ENCODE measurements at places on chromosomes 2 and 18.

DNA sequence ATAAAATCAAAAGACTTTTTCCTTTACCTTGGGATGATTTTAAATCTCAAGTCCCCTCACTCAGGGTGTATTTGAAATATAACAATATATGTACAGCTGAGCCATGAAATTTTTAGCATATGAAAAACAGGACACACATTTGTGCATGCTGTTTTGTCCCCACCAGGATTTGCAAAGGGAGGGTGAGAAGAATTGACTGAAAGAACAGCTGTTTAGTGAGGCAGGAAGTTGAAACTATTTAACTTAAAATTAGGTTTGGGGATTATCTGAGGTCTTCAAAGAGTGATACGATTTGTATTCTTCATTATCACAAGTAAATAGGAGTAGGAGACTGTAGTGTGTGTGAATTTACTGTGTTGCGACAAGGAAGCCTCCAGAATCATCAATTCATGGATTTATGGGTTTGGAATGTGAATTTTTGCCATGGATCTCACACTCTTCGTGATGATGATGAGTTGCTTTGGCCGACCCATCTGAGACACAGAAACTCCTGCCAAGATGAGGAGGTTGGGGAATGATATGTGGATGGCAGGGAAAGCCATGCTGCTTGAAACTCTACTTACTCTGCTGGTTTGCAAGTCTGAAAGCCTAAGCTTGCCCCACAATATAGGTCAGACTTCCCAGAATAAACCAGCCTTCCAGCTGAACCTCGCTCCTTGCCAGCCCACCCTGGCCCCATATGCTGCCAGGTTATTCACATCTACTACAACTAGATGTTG, 31.0 kb upstream of the SPATS2L start:
- no peak for DNase-seq

DNA sequence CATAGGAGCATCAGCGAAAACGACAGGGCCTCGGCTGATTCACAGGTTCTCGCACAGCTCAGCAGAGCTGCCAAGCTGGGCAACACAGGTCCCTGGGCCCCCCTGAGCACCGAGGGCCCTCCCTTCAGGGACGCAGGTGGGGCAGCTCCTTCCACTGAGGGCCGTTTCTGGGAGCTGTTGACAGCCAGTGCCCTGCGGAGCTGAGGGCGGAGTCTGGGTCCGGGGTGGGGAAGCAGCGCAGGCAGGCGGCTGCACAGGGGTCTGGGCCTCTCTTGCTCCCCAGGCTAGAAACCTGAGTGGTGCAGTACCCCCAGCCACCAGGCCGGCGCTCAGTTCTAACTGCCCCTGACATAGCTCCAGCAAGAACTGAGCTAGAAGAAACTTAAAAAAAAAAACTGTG, 65.7 kb downstream of the PXDN start:
- DNase-seq: no peak

DNA sequence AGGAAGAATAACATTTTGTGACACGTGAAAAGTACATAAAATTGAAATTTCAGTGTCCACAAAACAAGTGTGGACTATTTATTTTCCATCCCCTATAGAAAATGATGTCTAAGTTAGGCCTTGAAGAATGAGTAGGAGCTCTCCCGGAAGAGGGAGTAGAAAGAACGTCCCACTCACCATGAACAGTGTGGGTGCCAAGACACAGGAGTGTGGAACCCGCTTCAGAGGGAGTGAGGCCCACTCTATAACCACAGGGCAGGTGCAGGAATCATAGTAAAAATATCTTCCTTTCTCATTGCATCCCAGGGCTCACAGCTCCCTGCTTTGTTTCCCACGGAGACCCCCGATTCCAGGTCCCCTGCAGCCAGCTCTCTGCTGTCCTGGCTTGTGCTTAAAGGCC, 5.2 kb downstream of the KCNF1 start:
- DNase-seq: no peak

GRCh38 chr2:217920879-217921603, 81.8 kb downstream of the TNS1 start:
- no peak for DNase-seq

- no peak for DNase-seq
Observed at GRCh38 chr2:240220371-240220770, 79.9 kb upstream of the OTOS start.

DNA sequence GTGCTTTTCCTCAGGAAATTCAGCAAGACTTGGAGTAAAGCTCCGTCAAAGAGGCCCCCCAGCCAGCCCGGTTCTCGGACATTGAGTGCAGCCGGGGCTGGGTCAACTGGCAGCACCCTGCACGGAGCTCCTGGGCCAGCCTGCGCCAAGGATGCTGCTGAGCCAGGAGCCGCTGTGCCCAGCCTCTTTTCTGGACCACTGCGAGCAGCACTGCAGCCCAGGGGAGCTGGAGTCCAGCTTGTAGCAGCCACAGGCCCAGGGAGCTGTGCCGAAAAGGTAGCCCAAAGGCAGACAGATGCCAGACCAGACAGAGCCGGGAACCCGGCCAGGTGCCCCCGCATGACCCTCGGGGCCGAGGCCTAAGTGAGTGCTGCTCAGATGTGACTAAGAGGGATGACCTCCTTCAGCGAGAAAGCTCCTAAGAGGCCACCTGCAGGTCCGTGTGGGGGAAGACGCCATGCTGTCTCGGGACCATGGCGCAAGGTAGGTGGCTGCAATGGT, 7.3 kb downstream of the CLHC1 start:
- no peak for DNase-seq

DNA sequence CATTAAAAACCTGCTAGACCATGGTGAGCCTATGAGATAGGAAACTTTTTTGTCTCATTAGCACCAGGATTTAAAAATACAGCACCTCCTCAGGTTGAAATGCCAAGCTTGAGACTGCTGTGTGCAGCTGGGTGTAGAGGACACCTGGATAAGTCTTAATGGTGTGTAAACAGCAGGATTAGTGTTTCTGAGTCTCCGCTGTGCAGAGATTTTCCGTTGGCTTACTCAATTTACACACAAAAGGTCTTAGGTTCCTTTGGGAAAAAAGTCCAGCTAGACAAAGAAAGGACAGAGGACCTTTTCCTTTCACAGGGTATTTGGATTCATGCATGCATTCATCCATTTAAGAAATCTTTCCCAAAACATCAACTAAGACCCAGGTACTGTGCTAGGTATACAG, 168.1 kb downstream of the NRXN1 start:
- DNase-seq: no peak

DNA sequence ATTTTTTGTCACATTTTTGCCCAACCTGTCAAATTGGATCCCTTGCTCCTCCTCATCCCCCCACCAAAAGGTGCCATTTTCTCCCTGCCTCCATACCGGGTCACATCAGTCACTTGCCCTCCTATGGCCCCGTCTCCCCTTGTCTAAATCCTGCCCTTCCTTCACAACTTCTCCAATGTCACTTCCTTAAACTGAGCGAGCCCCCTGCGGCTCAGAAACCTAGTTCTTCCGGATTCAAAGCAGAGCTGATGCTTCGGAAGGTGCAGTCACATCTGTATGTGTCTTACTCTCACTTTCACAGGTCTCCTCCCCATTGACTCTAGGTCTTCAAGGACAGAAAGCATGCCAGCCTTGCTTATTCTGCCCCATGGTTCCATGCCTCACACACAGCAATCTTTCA, 22.1 kb downstream of the TNP1 start:
- DNase-seq: no peak

GRCh38 chr2:27227501-27227900, 10.3 kb downstream of the CAD start:
- DNase-seq: no peak

DNA sequence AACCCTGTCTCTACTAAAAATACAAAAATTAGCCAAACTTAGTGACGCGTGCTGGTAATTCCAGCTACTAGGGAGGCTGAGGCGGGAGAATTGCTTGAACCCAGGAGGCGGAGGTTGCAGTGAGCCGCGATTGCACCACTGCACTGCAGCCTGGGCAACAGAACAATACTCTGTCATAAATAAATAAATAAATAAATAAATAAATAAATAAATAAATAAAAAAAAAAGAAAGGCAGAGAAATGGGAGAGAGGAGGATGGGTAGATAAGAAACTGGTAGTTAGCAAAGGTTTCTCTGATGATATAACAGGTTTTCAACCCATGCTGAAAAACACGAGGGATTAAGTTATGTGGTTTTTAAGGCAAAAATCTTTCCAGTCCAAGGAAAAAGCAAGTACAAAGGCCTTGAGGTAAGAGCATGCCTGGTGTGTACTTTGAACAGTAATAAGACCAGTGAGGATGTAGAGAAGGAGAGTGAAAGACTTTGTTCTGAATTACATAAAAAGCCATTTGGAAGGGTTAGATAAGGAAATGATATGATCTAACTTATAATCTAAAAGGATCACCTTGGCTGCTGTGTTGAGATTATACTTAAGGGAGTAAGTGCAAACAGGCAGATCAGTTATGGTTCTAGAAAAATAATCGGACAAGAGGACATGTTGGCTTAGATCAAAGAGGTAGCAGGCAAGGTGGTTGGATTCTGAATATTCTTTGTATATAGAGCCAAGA, 159.3 kb downstream of the PTH2R start:
- DNase-seq: no peak

GRCh38 chr18:33580546-33580945, 2.5 kb downstream of the ASXL3 start:
- DNase-seq: no peak

- DNase-seq: no peak
Observed at GRCh38 chr2:102040229-102040628, 48.5 kb downstream of the IL1R2 start.

DNA sequence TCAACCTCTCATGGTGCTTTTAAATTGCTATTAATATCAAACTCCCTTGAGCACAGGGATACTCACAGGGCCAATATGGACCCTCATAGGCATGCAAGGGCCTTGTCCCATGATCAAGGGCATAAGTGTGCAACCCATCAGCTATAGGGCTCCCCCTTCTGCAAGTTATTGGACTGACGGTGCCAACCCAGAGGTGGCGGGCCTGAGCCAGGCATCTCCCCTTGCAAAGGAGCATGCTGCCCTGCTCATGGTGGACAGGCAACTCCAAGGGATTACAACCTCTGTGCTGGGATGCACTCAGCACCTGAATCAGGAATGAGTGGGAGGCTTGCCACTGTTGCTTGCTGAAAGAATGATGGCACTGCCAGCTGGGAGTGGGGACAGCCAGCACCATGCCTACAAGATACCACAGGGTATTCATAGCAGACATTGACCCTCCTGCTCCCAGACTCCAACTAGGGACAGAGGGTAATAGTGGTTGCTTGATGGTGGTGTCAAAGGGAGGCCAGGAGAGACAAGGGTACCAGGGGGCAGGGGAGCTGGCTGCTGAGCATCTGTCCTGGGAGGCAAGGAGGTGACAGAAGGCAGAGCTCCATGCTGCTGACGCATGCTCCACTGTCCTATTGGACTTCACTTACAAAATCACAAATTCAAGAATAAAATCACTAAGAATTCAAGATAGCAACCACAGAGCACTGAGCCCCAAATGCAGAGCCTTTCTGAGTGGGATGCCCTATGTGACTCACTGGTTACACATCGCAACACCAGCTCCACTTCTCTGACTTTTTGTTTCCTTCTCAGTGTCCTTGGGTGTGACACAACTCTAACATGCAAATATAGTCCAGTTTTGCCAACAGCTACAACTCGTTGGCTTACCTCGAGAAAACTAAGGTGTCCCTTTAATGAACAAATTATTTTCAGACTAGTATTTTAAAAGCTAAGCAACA, 157.1 kb upstream of the CCDC150 start:
- DNase-seq: no peak

GRCh38 chr2:43114210-43114609, 112.2 kb downstream of the ZFP36L2 start:
- DNase-seq: no peak

GRCh38 chr2:54559593-54560145, 103.5 kb downstream of the SPTBN1 start:
- no peak for DNase-seq

GRCh38 chr2:233832414-233832813, 21.9 kb downstream of the HJURP start:
- no peak for DNase-seq

GRCh38 chr2:24814516-24814915, 21.3 kb downstream of the CENPO start:
- DNase-seq: no peak

DNA sequence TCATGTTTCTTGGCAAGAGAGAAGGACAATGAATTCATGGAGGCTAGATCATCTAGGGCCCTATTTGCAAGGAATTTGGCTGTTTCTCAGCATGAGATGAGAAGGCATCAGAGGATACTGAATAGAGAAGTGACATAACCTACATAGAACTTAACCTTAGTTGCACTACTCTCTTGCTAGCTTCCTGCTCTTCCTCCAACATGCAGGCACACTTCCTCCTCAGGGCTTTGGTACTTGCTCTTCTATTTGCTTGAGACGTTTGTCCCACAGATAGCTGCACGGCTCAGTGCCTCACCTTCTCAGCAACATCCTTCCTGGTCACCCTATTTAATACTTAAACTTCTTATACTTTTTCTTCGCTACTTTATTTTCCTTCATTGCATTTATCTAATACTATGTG, 20.0 kb upstream of the LANCL1 start:
- no peak for DNase-seq

DNA sequence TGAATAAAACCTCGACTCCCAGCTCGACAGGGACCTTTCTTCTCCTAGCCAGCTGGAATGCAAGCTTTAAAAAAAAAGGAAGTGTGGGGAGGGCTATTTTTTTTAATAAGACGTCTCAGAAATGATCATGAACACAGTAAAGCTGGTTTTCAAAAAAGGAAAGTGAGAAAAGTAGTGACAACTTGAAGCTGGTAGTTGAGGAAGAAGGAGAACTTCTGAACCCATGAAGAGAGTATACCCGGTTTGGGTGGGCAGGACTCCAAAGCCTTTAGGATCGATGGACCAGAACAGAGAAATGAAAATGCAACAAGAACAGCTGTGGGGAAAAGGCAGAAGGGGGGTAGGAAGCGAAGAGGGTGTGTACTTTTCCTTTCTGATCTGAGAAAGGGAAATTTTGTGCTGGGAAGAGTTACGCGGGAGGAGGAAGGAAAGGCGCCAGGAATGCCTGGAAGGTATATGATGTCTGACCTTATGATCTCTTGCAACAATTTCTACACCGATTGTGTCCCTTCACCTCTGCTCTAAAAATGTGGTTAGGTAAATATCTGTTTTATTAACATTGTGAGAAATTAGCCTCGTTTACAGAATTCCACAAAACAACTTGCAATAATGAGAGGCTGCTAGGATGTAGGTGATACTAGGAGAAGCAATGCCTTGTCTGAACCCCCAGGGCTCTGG, 22.6 kb upstream of the CYP1B1 start:
- DNase-seq: no peak

DNA sequence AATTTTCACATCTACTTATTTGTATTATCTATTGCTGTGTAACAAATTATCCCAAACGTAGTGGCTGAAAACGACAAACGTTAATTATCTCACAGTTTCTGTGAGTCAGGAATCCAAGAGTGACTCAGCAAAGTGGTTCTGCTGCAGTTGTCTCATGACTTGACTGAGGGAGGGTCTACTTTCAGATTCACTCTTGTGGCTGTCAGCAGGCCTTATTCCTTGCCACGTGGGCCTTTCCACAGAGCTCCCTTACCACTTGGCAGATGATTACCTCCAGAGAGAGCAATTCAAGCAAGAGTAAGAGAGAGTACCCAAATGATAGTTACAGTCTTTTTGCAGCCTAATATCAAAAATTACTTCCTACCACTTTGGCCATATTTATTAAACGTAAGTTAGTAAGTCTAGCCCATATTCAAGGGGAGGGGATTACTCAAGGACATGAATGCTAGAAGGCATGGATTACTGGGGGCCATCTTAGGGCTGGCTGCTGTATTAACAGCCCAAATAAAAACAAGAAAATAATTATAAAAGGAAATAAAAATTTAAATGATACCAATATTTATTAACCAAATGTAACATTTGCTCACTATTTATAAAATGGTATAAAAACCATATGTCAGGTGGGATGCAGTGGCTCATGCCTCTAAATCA, 48.7 kb upstream of the NBEAL1 start:
- DNase-seq: peak; percentile 41

- DNase-seq: no peak
Observed at GRCh38 chr2:153464395-153464794, 14.2 kb downstream of the RPRM start.
